ENCODE measurements at places on chromosomes 1 and 21.

- H3K27me3 ChIP-seq, result peaks cover 62% of the 10 kb centered on the region
- peaks cover 6% of the 10 kb centered on the region for H3K36me3 ChIP-seq
- H3K27ac ChIP-seq, result no peak overlapping the region
- H3K4me3 ChIP-seq, result no peak overlapping the region
- H3K4me1 ChIP-seq, result peaks cover 3% of the 10 kb centered on the region
- no peak for DNase-seq
Observed at GRCh38 chr21:45401916-45402900, 2.8 kb upstream of the COL18A1 start.

DNA sequence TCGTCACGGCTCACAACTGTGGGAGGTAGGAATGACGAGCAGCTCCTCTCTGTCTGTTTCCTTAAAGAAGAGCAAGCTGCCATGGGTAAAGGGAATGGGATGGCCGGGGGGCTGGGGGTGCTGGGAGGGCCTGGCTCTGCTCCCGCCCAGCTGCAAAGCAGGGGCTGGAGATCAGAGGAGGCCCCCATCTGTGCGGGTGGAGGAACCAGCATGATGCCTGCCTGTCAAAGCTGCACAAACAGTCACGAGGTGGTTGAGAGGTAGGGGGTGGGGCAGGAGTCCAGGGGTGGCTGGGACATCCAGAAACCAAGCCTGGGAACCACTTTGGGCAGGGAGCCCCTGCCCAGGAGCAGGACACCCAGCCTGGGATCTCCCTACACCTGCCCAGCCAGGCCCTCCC is 12.6 kb downstream of the SLC41A1 start:
- no peaks in the 10 kb centered on the region for H3K27me3 ChIP-seq
- peaks cover 17% of the 10 kb centered on the region for H3K4me1 ChIP-seq
- peaks cover 4% of the 10 kb centered on the region for H3K36me3 ChIP-seq

GRCh38 chr1:115238336-115239147 is 99.5 kb downstream of the NGF start:
- no peak overlapping the region for H3K27ac ChIP-seq
- no peak overlapping the region for H3K4me3 ChIP-seq
- H3K27me3 ChIP-seq, result peaks cover 15% of the 10 kb centered on the region
- no peaks in the 10 kb centered on the region for H3K36me3 ChIP-seq
- DNase-seq, result no peak
- no peaks in the 10 kb centered on the region for H3K4me1 ChIP-seq

DNA sequence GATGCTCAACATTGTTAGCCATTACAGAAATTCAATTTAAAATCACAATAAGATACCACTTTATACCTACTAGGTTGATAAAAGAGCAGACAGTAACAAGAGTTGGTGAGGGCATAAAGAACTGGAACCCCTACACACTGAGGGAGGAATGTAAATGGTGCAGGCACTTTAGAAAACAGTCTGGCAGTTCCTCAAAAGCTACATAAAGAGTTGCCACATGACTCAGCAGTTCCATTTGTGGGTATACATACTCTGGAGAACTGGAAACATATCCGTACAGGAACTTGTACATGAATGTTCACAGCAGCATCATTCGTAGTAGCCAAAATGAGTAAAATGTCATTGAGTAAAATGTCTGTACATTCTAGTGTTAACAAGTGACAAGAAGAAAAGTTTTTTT is 17.0 kb downstream of the NSL1 start:
- H3K36me3 ChIP-seq, result peaks cover 43% of the 10 kb centered on the region
- DNase-seq, result no peak
- H3K27ac ChIP-seq, result no peak overlapping the region

- no peak overlapping the region for H3K27ac ChIP-seq
- peaks cover 2% of the 10 kb centered on the region for H3K4me1 ChIP-seq
- peaks cover 12% of the 10 kb centered on the region for H3K27me3 ChIP-seq
- H3K4me3 ChIP-seq, result no peak overlapping the region
- no peak for DNase-seq
Observed at GRCh38 chr1:163357378-163357777, 35.6 kb downstream of the NUF2 start.

GRCh38 chr1:152926091-152926490 is 17.7 kb downstream of the IVL start:
- H3K27ac ChIP-seq, result no peak overlapping the region
- H3K4me1 ChIP-seq, result no peaks in the 10 kb centered on the region
- H3K36me3 ChIP-seq, result no peaks in the 10 kb centered on the region
- DNase-seq, result no peak
- H3K27me3 ChIP-seq, result peaks cover 13% of the 10 kb centered on the region

DNA sequence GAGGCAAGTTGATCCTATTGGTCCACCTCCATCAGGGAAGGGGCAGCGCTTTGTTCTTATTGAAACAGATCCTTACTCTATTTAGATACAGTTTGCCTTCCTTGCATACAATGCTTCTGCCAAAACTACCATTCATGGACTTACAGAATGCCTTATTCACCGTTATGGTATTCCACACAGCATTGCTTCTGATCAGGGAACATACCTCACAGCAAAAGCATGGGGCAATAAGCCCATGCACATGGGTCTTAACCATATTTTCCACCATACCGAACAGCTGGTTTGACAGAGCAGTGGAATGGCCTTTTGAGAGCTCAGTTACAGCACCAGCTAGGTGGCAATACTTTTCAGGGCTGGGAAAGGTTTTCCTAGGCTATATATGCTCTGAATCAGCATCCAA is 544.8 kb upstream of the ADGRL4 start:
- no peak overlapping the region for H3K4me3 ChIP-seq
- no peaks in the 10 kb centered on the region for H3K36me3 ChIP-seq
- H3K27ac ChIP-seq, result no peak overlapping the region
- no peaks in the 10 kb centered on the region for H3K27me3 ChIP-seq
- DNase-seq, result no peak

All from activated naive CD8-positive, alpha-beta T cell treated with anti-CD3 and anti-CD28 coated beads for 36 hours (primary cell).